ENCODE measurements at places on chromosomes 6 and 20.

DNA sequence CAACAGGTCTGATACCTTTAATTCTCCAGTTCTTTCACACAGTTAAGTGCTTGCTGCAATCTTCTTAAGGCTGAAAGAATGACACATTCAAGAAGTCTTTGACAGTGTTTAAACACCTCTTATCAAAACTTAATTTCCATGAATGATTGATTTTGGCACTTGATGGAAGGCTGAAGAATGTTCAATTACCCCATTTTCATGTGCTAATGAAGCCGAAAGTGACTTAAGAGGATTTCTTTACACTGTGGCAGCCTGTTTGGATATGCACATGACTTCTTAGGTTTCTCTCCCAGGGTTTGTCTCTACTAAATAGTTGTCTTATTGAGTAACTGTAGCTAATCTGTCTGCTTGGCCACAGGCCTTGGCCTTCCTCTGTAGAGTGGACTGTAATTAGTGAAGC lies 81.1 kb upstream of the PRDM1 start:
- DNase-seq, result no peak

GRCh38 chr6:137736911-137737310 lies 130.1 kb upstream of the TNFAIP3 start:
- no peak for DNase-seq

DNA sequence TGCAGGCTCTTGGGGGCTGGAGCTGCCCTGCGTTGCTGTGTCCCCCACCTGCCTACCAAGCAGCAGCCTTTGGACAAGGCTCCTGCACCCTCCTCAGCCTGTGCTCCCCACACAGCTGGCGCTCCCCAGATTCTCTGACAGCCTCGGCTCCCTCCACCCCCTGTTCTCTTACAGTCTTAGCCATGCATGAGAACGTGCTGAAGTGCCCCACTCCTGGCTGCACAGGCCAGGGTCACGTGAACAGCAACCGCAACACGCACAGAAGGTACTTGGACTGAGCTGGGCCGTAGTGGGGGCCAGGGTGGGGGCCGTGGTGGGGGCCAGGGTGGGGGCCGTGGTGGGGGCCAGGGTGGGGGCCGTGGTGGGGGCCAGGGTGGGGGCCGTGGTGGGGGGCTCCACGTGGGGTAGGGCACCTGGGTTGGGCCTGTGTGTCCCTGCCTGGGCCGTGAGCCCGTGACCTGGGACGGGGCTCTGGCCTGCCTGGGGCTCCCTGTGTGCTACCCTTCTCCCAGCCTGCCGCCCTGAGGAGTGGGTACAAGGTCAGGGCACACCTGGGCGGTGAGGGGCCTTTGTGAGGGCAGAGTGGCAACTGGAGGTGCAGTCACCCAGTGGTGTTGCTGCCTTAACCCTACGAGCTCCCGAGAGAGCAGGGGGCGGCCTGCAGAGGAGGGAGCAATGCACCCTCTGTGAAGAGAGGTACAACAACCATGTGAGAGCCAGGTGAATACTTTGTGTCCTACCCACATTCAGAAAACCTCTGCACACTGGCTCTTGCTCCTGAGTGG lies 43.5 kb upstream of the PCMTD2 start:
- no peak for DNase-seq

GRCh38 chr6:30626484-30627366 lies at the start of gene ATAT1:
ATAT1 (plus strand) TSS chr6:30626874.
- DNase-seq, result peak; percentile 82

GRCh38 chr20:53032478-53032932 lies 60.3 kb downstream of the TSHZ2 start:
- no peak for DNase-seq

DNA sequence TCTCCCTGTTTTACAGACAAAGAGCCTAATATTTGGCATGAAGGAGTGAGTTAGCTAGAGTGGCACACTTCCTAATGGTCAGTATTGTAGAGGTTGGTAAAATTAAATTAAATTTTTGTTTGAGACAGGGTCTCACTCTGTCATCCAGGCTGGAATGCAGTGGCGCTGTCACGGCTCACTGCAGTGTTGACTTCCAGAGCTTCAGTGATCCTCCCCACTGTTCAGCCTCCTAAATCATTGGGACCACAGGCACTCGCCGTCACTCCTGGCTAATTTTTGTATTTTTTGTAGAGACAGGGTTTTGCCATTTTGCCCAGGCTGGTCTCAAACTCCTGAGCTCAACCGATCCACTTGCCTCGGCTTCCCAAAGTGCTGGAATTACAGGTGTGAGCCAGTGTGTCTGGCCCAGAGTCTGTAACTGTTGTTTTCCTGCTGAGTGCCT lies 70.9 kb downstream of the SCAND1 start:
- DNase-seq, result no peak

- DNase-seq, result no peak
Observed at GRCh38 chr6:90993770-90994169, 406.9 kb upstream of the MAP3K7 start.

DNA sequence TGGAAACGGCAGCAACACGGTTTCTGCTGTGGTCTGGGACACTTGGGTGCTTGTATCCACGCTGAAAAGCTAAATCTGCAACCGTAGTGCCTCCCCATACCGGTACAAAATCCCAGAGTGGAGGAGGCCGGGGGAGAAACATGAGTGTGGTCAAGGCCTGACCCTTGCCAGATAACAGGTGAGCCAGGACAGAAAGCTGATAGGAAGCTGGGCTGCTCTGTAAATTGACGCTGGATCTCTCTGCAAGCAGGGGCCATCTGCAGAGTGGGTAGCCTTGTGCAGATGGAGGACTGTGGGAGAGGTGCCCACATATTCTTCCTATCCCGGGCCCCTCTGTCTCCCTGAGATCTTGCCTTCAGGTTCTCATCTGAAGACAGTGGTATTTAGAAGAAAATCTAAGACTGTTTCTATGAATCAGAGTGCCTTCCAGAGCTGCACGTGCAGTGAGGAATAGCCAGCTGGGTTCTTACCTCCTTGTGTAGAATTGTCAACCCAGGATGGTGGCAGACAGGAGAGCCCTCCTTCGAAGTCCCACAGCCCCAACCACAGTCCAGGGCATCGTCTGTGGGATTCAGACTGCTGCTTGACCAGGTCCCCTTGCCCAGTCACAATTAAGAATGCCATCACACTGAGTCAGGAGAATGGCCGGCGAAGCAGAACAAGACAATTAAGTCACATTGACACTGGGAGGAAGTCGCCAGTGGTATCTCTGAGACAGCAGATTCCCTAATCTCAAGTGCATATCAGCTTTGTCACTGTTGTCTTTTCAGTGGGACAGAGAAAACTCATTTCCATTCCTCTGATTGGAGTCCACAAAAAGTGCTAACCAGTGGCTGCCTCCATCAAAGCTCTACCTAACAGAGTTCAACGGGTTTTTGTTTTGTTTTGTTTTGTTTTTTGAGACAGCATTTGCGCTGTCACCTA lies 100.0 kb upstream of the RIPOR2 start:
- DNase-seq, result no peak

- no peak for DNase-seq
Observed at GRCh38 chr6:5293692-5294091, 32.4 kb downstream of the FARS2 start.

DNA sequence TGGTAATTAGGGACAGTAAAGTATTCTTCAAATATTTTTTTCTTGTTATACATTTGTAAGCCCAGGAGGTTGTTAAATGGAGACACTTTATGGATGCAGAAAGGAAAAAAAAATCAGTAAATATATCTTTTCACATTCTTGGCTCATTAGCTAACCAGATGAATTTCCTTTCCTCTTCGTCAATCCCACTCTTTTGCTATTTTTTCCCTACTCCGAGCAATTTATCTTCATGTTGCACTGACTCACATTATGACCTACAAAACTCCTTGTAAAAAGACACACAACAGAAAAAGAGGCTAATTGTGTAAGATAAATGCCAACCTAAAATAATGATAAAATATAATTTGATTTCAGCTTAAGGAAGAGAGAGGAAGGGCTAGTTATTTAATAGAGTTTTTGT lies 472.9 kb upstream of the ZNF337 start:
- DNase-seq, result no peak

GRCh38 chr6:10391299-10391630 lies 23.6 kb downstream of the TFAP2A start:
- DNase-seq, result no peak

GRCh38 chr20:63482021-63482587 lies 9.6 kb upstream of the KCNQ2 start:
- DNase-seq, result no peak

GRCh38 chr6:43077333-43077809 lies 1.3 kb downstream of the PTK7 start:
- no peak for DNase-seq

DNA sequence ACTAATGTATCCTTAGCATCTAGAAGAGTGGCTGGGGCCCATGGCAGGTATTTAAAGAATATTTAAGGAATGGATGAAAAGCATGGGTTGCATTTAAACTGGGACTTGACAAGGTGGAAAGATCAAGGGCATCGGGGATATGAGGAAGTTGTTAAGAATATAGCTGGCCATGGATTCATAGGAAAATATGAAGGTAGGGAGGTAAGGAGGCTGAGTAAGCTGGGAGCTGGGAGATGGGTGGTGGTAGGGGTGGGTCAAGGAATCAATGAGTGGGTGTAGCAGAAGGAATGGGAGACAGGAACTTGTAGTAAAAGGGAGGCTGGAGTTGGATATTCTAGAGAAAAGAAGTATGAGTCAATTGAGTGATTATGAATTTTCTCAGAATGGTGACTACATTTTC lies 44.0 kb upstream of the MOCS1 start:
- no peak for DNase-seq

GRCh38 chr20:59575216-59575615 lies 29.1 kb upstream of the PHACTR3 start:
- no peak for DNase-seq

- DNase-seq, result no peak
Observed at GRCh38 chr6:28357036-28357435, 7.3 kb downstream of the ZKSCAN3 start.

DNA sequence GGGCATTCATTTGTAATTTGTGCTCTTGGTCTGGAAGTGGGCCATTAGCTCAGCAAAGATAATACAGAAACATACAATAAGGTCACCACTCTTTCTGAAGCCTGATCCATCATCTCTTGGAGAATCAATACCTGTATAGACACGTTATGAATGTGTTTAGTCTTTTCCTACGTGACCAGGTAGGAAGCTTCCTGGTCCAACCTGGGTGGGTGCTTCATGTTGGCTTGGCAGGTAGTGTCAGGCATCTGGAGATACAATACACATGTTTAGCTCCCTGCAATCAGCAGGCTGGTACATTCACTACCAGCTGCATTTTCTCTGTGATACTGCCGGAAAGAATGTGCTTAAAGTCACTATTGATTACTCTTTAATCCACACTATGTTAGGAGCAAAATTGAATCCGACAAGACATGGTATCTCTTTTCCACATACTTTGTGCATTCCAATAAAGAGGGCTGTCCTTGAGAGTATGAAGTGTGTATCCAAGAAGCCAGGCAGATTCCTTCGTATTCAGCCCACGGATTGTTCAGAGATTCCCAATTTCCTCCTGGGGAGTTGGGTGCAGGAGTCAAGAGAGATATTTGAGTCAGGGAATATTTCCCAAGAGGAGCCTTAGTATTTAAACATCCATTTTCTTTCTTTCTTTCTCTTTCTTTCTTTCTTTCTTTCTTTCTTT lies 49.9 kb upstream of the RANBP9 start:
- DNase-seq, result no peak

DNA sequence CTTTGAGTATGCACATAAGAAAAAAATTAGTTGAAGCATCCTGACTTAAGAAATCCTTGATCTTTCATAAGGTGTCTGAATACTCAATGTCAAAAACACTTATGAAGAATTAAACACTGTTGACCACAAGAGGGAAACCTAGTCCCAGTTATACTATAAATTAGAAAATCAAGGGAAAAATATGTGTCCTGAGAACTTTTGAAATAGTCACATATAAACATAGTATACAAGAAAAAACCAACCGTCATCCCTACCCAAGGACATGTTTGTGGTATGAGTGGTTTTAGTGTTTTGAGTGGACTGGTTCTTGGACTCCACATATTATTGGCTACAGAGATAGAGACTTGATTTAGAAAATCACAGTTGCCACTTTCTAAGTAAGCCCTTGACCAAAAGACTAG lies 7.6 kb upstream of the HLA-DRA start:
- DNase-seq, result no peak

DNA sequence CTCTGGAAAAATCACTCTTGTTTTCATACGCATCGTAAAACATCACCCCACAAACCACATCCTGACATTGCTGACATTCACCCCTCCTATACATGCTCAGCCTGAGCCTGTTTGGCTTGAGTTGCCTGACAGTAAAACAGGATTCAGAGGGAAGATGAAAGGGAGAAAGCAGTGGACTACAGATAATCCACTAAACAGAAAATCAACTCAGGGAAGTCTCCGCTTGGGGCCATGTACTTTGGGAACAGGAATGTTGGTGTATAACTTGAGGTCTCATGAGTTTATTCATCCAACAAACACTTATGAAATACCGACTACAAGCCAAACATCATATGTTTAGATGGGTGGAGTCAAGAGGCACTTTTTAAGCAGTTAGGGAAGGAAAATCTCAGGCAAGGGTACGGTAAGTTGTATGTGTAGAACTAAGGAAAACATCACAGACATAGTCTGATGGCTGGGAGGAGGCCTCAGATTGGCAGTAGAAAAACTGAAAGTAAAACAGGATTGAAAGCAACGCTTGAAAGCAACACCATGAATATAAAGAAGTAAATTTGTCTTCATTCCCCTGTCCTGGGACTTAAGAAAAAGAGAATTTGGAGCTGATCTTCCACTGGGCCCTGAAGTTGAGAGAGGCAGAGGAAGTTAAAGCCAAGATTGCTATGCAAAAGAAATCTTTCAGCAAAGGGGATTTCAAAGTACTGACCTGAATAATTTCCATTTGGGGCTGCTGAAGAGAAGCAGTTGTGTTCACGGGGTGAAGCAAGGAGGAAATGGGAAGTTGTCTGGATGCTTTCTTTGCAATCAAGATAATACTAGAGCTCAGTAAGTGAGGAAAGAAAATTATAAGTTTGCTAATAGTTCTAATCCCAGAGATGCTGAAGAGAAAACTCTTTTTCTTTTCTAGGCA lies 28.8 kb downstream of the PDE7B start:
- DNase-seq, result no peak

DNA sequence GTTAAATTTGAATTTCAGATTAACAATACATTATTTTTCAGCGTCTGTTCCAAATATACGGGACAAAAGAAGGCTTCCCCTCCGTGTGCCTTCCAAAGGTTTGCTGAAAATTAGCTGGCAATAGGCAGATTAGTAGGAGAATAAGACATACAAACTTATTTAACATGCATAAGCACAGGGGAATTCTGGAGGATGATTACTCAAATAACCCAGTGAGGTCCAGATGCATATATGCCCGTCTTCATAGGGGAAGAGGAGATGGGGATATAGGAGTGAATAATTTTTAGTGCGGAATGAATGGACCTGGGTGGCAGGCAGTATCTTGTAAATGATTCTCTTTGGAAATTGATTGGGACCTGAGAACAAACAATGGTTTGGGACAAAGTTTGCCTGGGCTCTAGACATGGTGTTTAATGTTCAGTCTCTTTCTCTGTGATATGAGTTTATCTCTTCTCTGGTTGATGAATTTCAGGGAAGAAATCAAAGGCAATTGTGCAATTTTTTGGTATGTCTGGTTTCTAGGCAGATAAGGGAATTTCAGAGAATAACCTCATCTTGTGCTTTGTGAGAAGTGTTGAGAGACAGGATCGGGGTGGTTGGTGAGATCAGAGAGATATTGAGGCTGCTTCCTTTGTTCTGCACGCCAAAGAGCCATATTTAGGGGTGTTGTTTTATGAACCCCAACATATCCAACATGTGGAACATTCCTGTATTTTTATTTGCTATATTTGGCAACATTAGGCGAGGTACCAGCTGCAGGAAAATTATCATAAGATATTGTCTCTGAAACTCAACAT lies 63.7 kb downstream of the MKKS start:
- DNase-seq, result no peak

Measured in NCI-H2171 (cell line).